ENCODE measurements at places on chromosomes 11 and 22. TPM values are rescaled to one million over a fixed set of nuclear protein-coding genes. Genes with fewer than 3 reads are reported as not detected.

Gene IGLL1
- not detected for total RNA-seq

Gene MUC15
- total RNA-seq = not detected

GRCh38 chr11:109847621-109848020 lies 245.6 kb upstream of the ZC3H12C start:
- no peak for DNase-seq

DNA sequence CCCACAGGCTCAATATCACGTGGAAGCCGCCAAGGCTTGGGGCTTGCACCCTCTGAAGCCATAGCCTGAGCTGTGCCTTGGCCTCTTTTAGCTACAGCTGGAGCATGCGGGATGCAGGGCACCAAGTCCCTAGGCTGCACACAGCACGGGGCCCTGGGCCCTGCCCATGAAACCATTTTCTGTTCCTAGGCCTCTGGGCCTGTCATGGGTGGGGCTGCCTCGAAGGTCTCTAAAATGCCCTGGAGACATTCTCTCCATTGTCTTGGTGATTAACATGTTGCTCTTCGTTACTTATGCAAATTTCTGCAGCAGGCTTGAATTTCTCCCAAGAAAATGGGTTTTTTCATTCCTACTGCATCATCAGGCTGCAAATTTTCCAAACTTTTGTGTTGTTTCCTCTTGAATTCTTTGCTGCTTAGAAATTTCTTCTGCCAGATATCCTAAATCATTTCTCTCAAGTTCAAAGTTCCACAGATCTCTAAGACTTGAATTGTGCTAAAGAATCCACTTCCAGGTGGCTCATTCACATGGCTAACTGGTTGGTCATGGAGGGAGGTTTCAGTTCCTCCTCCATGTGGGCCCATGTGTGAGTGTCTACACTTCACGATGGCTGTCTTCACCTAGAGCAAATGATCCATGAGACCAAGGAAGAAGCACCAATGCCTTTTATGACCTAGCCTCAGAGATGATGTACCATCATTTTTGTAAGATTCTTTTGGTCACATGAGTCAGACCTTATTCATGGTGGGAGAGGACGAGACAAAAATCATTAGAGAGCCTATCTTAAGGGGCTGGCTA lies 7.4 kb upstream of the CREBZF start:
- no peak for DNase-seq

GRCh38 chr11:7170431-7170830 lies 81.3 kb upstream of the SYT9 start:
- DNase-seq = no peak

GRCh38 chr11:114172055-114172861 lies 112.7 kb downstream of the ZBTB16 start:
- DNase-seq = no peak

- DNase-seq = no peak
These were observed 19.2 kb downstream of the ACO2 start for GRCh38 chr22:41488076-41488475.

DNA sequence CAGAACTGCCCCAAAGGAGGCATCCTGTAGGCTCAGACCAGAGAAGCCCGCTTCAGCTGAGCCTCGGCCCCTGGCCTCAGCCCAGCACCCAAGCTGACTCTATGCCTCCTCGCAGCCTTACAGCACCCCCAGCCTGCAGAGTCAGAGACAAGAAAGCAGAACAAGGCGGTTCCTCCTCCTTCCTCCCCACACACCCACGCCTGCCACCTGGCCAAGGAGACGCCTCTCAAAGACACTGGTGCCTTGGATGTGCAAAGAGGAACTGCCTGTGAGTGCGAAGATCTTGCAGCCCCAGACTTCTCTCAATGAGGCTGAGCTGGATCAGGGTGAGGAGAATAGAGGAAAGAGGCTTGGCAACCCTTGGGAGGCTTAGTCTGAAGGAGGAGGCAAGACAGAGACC lies 60.2 kb downstream of the PDE2A start:
- DNase-seq = peak; percentile 90

Data from B cell (primary cell).